T-helper 22 cell (primary cell): ENCODE measurements at places on chromosomes 13 and 19.

- DNase-seq = no peak
These were observed 7.6 kb upstream of the ACSBG2 start for GRCh38 chr19:6127716-6128335.

DNA sequence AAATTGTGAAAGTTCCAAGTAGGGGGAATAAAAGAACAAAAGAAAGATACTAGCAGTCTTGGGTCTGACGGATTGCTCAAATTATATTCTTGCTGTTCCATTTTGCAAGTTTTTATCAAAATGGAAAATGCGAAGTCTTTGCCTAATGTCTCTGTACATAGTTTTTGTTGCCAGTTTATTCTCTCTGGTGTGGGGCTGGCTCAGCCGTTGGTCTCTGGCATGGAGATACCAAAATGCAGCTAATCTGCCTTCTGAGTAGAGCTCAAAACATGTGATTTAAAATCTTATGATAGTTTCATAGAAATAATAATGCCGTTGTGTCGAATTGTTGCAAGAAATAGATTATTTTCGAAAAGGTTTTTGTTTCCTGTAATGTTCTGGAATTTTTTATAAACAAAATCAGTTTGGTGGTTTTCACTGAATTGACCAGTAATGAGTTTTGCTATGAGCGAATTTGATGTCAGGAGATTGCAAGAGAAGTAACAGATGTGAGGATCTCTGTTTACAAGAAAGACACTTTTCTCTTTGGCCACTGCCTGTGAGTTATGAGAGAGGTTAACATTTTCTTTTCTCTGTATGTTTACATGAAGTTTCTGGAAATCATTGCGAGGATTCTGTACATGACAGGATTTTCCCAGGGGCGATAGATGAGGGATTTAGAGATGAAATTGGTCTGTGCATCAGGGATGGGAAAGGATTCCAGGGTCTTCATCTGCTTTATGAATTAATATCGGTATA is 147.0 kb downstream of the DCT start:
- DNase-seq = no peak

GRCh38 chr13:59247171-59247570 is 916.6 kb downstream of the DIAPH3 start:
- DNase-seq = no peak

DNA sequence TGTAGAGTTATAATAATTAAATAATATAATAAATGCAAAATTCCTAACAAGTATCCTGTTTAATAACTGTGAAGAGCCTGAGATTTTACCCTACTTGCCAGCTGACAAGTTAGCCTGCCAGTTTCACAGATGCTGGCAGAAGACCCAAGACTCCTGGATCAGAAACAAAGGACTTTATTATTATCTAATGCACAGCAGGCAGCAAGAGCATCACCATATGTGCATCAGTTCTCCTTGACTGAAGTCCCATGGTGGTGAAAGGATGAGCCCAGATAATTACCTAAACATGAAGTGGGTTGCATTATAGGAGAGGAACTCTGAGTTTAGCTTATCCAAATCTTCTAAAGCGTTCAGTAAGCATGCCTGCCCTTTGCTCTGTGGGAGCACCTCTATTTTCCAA is 39.1 kb upstream of the MTIF3 start:
- DNase-seq = no peak

- no peak for DNase-seq
These were observed 10.8 kb downstream of the ADPRHL1 start for GRCh38 chr13:113442354-113442984.

DNA sequence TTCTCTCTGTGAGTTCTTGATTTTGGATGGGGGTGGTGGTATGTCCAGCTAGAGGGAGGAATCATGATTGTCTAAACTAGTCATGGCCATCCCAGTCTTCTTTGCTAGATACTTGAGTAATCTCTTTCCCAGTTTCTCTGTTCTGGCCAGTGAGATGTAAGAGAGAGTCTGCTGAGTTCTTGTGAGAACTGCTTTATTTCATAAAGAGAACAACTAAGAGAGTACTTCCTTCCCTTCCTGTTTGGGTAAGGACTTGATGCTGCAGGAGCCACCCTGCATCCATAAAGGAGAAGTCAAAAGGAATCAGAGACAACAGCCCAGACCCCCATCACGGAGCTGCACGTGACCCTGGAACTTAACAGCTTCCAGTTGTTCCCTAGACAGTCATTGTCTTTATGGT is 3.0 kb upstream of the RASL11A start:
- DNase-seq = no peak
